Activated T-helper 1 cell treated with anti-CD3 and anti-CD28 coated beads, Interleukin-2, amount 50 U/mL, for 16 hours (primary cell): ENCODE measurements at places on chromosomes 12 and 14.

DNA sequence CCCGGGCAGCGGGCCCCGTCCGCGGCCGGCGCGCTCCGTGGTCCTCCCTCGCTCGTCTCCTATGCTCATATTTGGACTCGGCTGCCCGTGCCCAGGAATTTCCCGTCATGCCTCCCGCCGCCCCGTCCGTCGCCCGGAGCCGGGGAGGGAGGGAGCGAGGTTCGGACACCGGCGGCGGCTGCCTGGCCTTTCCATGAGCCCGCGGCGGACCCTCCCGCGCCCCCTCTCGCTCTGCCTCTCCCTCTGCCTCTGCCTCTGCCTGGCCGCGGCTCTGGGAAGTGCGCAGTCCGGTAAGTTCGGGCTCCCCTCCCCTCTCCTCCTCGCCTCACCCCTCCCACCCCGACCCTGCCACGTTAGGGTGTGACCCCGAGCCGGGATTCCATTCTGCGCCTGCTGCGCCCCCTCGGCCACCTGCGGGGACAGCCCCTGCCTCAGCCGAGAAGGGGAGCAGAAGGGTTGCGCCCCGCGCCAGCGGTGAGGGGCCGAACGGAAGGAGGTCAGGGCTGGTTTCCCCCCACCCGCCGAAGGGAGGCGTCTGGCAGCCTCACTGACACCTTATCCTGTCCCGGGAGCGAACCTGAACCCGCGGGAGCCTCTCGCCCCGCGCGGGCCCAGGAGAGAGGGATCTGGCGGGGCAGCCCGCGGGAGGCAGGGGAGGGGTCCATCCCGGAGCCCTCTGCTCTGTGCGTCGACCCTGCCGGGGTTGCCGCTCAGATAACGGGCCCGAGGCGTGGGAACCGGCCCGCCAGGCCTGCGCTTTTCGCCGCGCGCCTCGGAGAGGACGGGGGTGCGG, at the start of gene MSRB3:
Gene MSRB3, plus strand, starts transcription at position 108 of the 793 bp plus-strand sequence. CDS start 29,897 bp downstream, outside the sequence.
- DNase-seq, result no peak

DNA sequence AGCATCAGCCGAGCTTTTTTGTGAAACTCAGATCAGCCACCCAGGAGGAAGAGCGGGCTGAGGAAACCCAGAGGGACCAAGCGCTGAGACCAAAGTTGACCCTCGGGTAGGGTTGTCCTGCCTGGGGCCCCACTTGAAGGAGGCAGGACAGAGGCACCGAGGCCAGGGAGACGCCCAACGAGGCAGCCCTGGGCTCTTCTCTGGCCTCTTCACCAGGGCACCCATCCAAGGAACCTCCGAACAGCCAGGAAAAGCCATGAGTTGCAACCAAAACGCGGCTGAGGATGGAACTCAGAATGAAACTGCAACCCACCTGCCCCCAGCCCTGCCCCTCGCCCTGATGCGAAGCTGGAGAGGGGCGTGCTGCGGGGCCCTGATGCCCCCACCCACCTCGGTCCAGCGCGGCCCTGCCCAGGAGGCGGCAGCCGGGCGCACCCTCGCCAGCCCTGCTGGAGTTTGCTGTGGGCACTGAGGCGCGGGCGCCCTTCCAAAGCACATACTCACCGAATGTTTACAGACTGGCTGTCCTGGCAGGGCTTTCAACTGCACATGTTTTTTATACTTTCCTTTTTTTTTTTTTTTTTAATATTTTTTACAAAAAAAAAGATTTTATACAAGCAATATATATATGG, 41.9 kb downstream of the JDP2 start:
- DNase-seq, result no peak

DNA sequence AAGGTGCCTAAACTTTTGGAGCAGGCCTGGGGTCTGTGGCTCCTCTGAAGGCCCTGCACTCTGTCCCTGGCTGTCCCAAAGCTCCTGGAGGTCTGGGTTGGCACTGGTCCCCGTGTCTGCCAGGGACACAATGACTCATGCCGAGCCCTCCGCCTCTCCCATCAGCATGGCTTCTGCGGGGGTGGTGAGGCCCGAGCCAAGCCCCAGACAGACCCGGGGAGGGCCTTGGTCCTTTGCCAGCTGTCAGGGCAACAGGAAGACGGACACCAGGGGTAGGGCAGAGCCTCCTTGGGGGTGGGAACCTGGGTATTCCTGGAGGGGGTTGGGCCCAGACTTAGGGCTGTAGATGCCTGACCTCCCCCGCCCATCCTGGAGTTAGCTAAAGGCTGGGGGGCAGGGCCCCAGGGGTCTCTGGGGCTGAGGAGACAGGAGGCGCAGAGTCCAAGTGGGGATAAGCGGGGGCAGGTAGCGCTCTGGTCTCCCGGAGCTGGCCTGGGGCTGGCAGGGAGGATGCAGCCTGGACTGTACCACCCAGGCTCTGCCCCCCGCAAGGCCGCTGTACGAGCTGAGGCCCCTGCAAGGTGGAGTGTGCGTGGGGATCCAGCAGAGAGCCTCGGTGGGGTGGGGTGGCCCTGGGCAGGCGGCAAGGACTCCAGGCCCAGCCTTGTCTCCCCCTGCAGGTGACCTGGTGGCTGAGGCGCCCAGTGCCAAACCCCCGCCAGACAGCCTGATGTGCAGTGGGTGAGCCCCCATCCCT, 16.4 kb upstream of the PUS1 start:
- no peak for DNase-seq

- no peak for DNase-seq
Observed at GRCh38 chr14:27553790-27554189, 956.0 kb upstream of the NOVA1 start.

DNA sequence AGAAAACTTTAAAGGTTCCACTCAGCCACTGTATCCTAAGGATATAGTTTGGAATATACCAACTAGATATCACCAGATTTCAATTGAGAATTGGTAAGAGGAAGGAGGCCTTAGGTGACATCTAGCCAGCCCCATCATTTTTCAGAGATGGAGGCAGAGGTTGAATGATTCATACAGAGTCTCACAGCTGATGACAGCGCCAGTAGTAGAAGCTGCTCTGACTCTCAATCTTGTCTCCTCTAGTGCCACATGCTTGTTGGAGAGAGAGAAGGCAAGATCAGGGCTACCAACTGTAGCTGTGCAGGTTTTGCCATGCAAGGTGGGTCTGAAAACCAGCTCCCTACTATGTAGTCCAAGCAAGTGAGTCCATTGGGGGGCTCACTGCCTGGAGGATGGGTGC, 6.1 kb downstream of the FRMD6 start:
- DNase-seq, result no peak

DNA sequence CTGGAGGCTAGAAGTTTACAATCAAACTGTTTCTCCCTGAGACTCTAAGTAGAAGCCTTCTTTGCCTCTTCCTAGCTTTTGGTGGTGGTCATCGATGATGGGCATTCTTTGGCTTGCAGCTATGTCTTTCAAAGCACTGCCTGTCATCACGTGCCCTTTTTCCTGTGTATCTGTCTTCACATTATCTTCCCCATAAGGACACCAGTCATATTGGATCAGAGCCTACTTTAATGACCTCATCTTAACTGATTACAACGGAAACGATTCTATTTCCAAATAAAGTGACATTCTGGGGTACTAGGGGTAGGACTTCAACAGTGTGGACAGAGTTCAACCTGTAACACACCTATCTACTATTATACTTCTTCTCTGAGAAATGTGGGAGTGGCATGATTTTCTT, 31.1 kb upstream of the IFNG-AS1 start:
- DNase-seq, result no peak

DNA sequence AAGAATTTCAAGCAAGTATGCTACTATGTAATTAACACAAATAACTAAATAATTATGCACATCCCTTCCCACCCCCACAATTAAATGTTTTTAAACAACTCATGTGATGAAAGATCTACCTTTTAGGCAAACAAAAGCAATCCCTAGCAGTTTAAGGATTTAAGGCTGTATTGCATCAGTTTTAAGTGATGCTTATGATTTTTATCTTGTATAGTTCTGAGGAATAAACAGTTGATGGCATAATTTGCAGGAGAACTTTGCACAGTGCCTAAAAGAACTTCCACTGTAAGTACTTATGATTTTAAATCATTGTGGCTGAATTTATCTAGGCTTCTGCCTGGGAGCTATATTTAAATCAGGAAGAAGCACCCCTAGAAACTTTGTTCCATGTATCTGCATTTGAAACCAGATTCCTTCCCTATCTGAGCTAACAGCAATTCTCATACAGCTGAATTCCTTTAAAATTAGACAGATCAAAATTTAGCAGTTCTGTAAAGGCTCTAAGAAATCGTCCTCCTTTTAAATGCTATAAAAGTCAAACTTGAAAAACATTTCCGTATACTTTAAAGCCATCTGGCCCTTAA, 388.6 kb downstream of the BCAT1 start:
- DNase-seq, result no peak

- no peak for DNase-seq
Observed at GRCh38 chr12:14614704-14615121, 47.0 kb upstream of the PLBD1 start.

DNA sequence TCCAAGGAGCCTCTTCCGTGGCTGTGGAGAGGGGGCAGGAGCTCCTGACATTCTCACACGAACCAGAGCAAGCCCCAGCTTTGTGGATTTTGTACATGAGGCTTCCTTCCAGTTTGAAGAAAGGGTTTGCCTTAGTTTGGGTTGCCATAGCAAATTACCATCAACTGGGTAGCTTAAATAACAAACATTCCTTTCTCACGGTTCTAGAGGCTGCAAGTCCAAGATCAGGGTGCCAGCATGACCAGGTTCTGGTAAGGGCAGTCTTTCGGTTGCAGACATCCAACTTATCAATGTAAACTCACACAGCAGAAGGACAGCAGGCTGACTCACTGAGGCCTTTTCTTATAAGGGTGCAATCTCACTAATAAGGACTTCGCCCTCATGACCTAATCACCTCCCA, 25.9 kb upstream of the STAB2 start:
- no peak for DNase-seq

DNA sequence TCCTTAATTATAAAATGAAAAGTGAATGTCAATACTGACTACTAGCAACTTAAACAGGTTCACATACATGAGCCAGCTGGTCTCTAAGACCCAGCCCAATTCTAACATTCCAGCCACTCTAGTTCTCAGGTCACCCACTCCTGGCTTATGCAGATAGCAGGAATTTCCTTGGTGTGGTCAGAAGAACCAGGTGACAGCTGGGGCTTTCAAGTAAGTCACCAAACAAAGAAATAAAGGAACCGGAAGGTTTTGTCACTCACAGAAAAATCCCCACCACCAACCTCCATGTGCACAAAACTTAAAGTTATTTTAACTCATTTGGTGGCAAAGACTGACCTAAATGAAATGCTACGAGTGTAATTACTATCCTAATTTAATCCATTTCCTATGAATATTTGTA, 129.6 kb upstream of the CDKN3 start:
- no peak for DNase-seq

DNA sequence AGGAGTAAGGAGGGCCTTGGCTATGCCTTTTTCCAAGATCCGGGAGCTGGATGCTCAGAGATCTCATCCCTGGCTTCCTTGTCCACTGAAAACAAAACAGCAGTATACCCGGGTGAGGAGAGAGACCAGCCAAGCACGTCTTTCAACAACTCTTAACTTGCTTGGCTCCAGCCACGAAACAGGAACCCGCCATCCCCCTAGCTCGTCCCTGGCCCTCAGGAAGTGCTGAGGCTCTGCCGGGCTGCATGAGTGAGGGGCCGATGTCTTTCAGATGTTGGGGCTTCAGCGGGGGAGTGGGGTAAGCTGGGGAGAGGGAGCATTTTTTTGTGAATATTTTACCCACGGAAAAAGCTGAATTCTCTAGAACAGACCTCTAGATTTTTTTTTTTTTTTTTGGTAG, 231.1 kb downstream of the CACNA1C start:
- no peak for DNase-seq

DNA sequence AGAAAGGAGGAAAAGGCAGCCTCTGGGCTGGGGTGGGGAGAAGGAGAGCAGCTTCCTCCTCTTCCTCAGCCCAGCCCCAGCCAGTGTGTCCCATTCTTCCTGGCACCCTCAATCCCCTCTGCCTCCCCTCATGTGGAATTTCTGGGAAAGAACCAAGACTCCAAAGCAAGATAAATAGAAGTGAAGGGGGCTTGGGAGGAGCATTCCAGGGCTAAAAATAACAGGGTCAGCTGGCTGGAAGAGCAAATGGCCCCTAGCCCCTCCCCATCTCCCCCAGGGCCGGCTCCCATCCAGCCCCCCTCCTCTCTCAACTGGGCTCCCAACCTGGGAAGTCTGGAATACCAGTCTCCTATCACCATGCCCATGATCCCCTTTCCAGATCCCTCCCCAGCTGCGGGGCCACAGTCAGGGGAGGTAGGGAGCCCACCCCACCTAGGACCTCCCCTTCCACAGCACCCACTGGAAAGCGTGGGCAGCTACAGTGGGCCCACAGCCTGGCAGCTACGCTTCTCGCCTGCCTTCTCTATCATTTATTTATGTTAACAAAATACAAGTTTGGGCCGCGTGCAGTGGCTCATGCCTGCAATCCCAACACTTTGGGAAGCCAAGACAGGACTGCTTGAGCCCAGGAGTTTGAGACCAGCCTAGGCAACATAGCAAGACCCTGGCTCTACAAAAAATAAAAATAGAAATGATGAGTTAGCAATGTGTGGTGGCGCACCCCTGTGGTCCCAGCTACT, 88.3 kb downstream of the IRF2BPL start:
- no peak for DNase-seq

GRCh38 chr14:69373104-69373503, 25.0 kb downstream of the ERH start:
- DNase-seq, result no peak

DNA sequence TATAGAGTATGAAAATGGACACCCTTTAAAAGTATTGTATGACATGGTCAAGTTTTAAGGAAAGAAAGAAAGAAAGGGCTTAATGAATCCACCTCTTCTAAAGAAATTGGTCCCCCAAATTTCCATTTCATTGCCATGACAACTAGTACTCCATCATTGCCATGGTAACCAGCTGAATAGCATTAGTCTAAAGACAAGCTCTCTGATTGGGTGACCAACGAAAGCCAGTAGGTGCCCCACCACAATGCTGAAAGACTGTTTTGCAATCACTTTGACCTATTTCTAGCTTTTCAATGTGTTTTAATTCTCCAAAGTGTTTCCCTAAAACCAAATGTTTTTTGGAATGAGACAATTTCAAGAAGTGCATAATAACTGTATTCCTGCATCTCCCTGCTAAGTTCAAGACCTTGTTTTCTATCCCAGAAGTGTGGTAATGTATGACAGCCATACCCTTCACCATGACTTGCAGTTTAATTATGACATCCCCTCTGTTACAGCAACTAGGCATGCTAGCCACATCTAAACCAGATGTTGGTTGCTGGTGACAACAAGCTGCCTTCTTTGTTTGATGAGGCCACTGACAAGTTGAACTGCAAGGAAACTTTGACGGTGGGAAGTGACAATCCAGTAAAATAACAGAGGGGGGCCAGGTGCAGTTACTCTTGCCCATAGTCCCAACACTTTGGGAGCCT, 46.7 kb downstream of the KICS2 start:
- DNase-seq, result no peak

DNA sequence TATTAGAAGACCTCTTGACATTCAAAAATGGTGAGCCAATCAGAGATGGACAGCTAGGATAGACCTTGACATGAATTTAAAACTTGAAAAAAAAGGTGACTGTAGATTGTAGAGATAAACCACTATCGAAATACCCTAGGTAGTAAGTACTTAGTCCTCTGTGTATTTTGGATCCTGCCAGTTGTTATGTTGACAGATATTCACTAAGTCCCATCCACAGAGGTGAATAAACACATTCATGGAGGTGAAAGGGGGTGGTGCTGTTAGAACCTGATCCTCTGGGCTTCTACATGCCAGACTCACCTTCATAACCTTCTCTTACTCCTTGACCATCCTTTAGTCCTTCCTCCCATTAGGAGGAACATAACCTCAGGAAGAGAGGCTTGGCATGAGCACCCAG, 72.3 kb downstream of the OTX2 start:
- DNase-seq, result no peak
